ENCODE measurements at places on chromosomes 2 and 18.
A peak's percentile ranks its signal among the peaks of the same experiment; 100 is the strongest.

DNA sequence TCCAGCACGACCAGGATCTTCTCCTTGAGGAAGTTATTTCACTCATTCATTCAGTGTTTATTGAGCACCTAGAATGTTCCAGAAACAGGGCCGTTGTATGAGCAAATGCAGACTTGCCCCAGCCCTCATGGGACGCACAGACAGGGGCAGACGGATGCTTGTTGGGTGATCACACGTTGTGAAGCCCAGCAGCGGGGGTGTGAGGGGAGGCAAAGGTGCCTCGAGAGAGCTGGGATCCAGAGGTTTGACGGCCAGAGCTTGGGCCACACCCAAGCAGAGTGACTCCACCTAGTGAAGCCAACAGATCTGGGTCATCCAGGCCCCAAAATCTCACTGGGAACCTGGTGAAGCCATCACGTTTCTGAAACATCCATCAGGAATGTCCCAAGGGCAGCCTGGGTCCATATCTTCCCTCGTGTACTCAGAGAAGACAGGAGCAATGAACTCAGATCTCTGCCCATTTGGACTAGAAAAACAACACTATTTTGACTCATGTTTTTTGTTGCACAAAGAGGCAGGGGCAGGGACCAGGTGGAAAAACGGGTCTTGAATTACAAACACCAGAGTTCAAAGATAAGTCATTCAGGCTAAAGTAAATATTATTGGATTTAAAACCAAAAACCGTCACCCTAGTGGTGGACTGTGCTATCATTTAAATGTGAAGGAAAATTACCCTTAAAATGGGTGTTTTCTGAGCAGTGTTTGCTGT is 54.9 kb upstream of the RBM44 start:
- DNase-seq = no peak

DNA sequence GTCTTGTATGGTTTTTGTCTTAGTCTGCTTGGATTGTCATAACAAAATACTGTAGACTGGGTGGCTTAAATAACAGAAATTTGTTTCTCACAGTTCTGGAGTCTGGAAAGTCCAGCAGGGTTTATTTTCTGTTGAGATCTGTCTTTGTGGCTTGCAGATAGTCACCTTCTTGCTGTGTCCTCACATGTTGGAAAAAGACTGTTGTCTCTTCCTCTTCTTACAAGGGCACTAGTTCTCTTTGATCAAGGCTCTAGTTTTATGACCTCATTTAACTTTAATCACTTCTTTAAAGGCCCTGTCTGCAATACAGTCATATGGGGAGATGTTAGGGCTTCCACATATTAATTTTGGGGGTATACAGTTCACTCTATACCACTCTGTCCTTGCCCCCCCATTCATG is 56.5 kb downstream of the NBEAL1 start:
- no peak for DNase-seq

- DNase-seq = no peak
Observed at GRCh38 chr2:135657806-135658582, 83.7 kb upstream of the UBXN4 start.

DNA sequence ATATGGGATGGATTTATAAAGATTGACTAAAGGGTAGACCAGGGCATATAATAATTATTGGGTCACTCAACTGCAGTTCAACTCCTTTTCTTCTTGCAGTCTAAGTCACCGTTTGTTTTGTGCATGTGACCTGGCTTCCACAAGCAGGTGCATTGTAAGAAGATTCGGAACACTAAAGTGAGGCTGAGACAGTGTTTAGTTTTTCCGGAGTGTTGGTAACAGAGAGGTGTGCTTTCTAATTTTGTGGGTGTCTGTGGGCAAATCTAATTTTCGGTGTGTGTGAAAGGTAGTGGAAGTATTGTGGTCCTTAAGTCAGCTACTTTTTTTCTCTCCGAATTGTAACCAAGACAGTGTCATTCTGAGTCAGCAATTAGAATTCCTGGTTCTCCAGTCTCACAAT is 184.5 kb downstream of the CDH19 start:
- no peak for DNase-seq

GRCh38 chr2:219218732-219219701 is at the start of gene ABCB6:
ABCB6 (minus strand) TSS chr2:219218958; CDS start chr2:219218673, 285 bp downstream.
- peak; percentile 88 for DNase-seq

DNA sequence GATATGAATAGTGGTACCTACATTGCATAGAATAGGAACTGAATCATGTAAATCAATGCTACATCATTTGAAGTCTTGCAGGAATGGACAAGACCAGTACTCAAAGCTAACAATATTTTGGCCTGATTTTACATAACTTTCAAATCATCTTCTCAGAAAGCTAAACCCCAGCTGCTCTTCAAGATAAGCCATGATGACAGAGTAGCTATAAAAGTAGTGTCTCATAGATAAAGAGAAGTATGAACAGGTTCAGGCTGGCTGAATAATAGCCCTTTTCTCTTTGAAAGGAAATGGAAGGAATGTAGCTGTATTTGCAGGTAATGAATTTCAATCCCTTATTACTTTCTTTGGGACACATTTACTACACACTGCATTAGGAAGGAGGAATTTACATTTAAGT is 28.2 kb downstream of the TSPYL6 start:
- DNase-seq = no peak

GRCh38 chr18:49857708-49858107 is 44.4 kb upstream of the ACAA2 start:
- no peak for DNase-seq

GRCh38 chr2:42464631-42465030 is 29.2 kb downstream of the KCNG3 start:
- DNase-seq = no peak

DNA sequence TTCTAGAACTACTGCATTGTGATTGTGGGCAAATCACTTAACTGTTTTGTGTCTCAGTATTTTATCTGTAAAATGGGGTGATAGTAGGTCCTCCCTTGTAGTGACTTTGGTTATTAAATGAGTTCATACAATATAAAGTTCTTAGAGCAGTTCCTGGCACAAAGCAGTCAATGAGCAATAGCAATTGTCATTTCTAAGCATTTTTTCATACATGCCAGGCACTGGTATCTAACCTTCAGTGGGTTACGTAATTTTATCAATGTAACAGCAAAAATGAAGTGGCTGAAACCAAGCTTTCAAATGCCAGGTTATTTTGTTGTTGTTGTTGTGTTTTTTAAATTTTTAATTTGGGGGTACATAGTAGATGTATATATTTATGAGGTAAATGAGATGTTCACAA is 401.9 kb downstream of the MEIS1 start:
- no peak for DNase-seq

DNA sequence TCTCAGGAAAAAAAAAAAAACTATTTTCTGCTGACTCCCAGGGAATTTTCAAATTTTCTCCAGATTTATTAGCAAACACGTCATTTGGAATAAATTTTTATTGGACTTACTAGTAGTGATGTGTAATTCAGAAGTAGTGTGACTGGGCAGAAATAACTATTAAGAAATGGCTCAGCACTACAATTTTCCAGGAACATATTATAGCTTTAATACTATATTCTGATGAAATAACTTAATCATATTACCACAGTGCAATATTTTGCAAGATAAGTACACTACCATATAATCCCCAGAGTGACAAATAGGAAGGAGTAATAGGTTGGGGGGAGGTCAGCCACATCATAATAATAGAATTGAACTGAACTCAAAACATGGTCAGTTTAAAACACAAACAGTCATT is 19.7 kb upstream of the TNFAIP6 start:
- no peak for DNase-seq

DNA sequence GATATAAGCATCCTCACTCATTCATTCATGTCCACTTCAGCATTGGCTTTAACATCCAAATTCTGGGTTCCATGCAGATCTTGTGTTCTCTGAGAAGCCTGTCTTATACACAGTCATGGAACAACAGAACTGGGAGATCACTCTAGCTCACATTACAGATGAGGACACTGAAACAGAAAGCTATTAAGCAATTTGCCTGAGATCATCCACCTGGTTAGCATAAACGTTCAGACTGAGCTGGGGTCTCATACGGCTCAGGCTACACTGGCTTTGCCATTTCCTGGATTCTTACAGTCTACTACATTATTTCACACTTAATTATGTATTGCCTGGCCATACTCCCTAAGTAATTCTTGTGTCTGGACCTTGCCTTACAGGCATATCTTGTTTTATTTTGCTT is 169.4 kb upstream of the FANCL start:
- no peak for DNase-seq

GRCh38 chr2:28664120-28664842 is 87.3 kb upstream of the PPP1CB start:
- DNase-seq = no peak

GRCh38 chr18:33837191-33837590 is 259.2 kb downstream of the ASXL3 start:
- no peak for DNase-seq

DNA sequence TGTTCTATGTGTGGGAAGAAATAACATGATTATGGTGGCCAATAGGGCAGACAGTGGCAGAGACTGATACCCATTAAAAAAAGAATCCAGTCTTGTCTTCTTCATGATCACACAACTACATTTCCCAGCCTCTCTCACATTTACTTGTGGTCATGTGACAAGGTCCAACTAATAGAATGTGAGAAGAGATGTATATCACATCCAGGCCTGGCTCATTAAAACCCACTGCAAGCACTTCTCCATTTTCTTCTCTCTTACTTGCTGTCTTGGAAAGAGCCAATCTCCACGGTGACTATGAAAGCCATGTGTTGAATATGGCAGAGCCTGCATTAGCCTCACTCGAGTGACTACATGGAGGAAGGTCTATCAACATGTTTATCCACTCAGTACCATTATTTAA is 306.2 kb upstream of the ZEB2 start:
- no peak for DNase-seq

- DNase-seq = no peak
Observed at GRCh38 chr18:74714791-74715190, 117.1 kb downstream of the ZNF407 start.

GRCh38 chr2:221969087-221969829 is 329.5 kb downstream of the PAX3 start:
- peak; percentile 4 for DNase-seq

- peak; percentile 35 for DNase-seq
Observed at GRCh38 chr2:203650860-203651613, 55.4 kb upstream of the CD28 start.

All from NCI-H1092 (cell line).